Activated CD4-positive, CD25-positive, alpha-beta regulatory T cell treated with anti-CD3 and anti-CD28 coated beads, Interleukin-2, amount 50 U/mL, for 24 hours (primary cell): ENCODE measurements at places on chromosomes 5 and 9.

DNA sequence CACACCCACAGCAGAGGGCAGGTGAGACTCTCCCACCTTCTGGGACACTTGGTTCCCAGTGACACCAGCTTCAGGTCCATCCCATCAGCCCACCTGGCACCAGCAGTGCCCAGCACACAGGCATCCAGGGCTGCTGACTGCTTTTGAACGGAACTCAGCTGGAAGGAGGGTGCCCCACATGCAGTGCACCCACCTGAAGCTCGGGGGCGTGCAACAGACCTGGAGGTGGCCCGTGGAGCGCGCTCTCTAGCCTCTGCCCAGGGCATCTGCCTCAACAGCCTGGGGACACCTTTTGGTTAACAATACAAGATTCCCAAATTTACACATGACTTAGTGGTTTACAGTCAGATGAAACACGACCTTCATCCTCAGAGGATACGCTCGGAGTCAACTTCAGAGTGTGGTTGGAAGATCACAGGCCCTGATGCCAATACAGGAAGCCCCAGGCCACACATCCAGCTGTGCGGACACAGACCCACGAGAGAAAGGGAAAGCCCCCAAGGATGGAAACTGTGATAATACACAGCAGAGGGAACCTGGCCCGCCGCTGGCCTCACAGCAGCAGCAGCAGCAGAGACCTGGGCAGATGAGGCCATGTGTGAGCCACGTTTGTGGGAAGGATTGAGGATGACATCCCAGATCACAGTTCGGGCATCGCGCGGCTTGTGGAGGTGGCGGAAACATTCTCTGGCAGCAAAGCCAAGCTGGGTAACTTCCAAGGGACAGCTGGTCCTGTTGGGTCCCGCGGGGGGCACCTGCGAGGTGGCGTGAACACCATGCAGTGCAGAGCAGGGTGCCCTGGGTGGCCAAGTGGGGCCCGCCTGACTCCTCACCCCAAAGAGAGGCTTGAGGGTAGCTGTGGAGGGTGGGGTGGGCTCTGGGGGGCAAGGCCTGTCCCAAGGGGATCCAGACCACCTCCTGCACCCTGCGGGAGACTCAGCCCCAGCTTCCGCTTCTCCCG lies 64.0 kb downstream of the SECISBP2 start:
- ATAC-seq: peak; percentile 37

DNA sequence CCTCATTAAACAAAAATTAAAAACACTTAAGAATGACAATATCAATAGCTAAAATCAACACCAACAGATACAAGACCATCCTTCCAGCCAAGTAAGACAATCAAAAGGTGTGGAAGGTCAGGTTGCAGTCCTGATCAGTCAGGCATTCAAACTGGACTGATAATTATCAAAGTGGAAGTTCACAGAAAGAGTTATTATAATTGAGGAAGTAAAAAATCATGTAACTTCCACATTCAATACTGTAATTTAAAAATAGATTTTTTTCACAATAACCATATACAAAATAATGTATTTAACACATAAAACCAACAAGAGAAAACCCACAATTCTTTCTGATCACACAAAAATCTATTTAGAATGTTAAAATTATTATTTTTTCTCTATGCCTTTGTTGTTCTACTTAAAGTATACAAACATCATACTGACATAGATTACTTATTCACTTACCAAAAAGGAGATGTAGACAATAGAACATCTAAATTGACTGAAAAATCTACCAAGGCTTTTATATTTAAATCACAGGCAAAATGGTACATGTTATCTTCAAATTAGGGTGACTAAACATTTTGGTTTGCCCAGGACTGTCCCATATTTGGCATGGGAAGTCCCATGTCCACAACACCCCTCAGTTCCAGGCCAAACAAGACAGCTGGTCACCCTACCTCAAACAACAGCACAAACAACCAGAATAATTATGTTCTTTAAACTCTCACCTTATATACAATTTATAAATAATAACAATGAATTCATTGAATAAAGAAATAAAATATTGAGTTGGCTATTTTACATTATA lies 142.5 kb upstream of the SLC24A2 start:
- ATAC-seq: no peak

GRCh38 chr9:135617538-135617900 lies 21.8 kb downstream of the GLT6D1 start:
- no peak for ATAC-seq

GRCh38 chr9:84111726-84112125 lies 131.1 kb downstream of the RMI1 start:
- no peak for ATAC-seq

DNA sequence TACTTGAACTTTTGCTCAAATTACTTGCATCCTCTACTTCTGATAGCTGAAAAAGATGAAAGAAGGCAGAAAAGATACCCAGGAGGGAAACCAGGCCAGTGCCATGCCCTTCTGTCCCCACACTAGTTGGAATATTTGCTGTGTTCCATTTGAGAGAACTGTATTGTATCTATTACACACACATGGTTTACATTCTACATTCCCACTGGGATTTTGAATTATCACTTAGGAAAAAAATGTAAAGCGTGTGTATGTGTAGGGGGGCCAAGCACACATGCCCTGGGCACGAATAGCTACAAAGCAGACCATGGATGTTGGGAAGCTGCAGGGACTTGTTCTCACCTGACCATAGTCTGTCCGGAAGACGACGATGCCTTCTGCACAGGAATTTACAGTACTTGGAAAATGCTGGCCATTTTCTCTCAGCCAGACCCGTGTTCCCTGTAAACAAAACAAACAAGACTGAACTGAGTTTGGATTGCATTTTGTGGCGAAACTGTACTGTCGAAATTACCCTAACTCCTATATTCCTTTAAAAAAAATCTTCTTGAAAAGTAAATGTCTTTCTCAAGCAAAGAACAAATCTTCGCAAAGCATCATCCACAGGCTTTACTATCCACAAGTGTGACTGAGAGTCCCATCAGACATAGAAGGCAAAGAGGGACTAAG lies 58.7 kb downstream of the MYO10 start:
- ATAC-seq: no peak

DNA sequence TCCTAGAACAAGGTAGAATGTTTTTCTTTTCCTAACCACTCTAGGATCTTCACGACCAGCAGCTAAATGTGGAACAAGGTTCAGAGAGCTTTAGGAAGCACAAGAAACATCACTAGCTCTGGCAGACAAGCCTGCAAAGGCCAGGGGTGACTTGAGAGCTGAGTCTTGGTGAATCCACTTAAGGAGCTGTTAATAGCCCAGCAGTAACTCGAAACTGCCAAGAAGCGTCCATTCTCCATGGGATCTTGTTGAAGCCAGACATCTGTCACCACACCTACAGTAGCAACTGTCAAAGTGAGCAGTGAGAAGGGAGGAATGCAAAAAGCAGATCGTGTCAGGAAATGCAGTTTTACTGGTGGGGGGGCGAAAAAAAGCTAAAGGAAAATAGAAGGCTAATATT lies 87.2 kb downstream of the ATPSCKMT start:
- ATAC-seq: no peak

GRCh38 chr5:141709699-141710267 lies 27.8 kb upstream of the ARAP3 start:
- ATAC-seq: no peak

DNA sequence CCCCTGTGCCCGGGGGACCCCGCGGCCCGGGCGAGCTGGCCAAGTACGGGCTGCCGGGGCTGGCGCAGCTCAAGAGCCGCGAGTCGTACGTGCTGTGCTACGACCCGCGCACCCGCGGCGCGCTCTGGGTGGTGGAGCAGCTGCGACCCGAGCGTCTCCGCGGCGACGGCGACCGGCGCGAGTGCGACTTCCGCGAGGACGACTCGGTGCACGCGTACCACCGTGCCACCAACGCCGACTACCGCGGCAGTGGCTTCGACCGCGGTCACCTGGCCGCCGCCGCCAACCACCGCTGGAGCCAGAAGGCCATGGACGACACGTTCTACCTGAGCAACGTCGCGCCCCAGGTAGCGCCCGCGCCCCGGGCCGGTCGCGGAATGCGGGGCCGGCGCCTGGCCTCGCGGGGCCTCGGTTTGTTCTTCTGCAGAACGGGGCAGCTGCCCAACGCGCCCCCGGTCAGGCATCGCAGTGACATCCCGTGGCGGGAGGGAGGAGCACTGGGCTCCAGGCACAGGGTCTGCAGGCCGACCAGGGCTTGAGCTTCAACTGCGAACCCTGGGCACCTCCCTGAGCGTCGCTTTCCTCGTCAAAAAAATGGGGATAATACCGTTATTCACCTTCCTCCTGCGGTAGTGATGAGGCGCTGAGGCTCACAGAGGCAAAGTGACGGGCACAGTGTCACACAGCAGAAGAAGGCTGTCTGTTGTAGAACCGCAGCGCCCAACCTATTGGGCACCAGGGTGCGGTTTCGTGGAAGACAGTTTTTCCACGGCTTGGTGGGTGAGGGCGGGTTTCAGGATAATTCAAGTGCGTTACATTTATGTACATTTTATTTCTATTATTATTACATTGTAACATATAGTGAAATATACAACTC lies 777 bp downstream of the ENDOG start:
- ATAC-seq: peak; percentile 45

DNA sequence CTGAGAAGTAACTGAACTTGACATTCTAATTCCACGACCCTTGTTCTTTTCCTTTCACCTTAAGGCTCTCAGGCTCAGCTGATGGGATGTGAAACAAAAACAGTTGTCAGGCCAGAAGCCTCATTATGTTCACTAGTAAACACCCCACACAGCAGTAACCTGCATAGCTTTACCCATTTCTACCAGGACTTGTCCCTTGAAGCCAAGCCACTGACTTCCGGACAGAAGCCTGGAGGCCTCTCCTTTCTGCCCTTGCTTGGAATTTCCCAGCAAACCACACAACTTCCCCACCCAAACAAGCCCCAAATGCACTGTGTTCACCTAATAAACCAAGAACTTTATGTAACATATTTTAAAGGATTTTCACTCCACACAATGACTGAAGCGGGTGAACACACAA lies 19.6 kb downstream of the PRUNE2 start:
- no peak for ATAC-seq

DNA sequence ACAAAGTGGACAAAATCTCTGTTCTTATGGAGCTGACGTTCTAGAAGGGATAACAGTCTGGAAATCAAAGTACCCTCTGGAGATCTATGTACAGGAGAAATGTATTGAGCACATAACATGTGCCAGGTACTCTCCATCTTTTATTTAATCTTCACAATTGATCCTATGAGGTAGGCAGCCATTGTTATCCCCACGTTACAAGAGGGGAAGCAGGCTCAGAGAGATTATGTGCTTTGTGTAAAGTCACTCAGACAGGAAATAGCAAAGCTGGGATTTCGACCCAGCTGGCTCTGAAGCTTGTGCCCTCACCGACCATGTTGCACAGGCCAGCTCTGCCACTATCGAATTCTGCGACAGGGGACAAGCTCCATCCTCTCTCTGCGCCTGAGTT lies 21.5 kb downstream of the PDGFRB start:
- no peak for ATAC-seq

DNA sequence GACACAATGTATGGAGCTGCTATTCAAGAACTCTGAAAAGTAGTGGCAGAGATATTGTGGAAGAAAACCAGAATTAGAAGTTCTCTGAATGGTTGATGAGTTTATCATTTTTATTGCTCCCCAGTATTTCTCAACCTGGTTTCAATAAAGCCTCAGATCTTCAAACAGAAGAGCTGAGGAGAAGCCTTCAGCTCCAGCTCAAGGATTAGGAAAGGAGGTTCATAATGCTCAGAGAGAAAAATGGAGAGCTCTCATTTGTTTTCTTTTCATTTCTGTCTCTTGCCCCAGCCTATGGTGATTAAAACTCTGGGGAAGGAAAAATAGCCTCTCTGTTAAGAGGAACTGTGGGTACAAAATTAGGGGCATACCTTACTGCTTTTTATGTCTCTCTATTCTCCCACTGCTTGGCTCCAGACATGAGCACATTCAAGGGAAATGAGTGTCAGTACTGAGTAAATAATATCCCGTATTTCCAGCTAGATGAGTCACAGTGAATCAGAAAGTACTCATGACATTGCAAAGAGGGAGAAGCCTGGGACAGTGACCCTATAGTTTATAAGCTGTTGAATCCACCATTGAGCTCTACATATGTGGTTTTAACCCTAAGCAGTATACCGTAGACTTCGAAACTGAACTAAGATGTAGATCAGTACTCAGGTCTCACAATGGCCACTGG lies 138.1 kb downstream of the EMB start:
- ATAC-seq: no peak

DNA sequence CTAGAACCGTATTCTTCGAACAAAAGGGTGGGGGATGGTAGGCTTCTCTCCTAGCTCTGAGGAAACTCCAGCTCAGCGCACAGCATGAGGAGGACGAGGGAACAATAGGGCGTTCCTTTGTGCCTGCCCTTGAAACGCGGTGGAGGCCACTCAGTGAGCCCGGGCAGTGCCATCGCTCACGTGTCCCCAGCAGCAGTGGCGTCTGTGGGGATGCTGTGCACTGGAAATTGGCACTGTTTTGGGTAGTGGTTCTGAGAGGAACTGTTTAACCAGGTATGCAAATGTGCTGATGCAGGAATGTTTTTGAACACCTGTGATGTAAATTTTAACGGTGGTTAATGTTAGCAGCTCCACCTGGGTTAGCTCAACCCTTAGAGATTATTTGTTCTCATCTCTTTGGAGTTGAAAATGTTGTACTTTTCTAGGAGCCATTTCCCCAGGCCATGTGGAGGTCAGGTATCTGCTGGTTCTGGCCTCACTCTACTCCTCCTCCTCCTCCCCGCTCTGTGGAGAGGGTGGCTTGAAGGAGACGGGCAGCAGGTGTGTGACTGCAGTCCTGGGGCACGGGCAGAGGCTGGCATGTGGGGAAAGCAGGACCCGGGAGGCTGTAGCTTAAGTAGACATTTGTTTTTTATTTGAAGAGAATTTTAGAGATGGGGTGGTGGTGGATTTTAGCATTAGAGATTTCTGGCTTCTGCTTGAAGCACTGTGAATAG lies 48.3 kb downstream of the EHMT1 start:
- ATAC-seq: no peak

GRCh38 chr9:16704116-16705110 lies 166.1 kb downstream of the BNC2 start:
- no peak for ATAC-seq

DNA sequence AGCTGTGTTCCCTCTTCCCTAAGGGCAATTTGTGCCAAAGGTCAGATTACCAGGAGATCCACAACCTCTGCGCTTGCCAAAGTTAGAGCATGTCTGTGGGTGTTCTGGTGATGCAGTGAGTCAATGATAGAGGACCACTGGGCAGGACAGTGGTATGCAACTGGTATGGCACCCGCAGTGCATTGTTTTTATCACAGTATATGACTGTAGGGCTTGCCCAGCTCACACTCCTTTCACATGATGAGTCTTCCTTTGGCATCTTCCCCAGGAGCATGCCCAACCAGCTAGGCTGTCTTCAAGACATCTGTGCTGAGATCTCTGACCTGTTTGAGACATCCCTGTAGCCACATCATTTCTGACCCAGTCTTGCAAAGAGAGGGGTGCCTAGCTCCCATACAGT lies 1650.0 kb upstream of the CDH6 start:
- no peak for ATAC-seq

DNA sequence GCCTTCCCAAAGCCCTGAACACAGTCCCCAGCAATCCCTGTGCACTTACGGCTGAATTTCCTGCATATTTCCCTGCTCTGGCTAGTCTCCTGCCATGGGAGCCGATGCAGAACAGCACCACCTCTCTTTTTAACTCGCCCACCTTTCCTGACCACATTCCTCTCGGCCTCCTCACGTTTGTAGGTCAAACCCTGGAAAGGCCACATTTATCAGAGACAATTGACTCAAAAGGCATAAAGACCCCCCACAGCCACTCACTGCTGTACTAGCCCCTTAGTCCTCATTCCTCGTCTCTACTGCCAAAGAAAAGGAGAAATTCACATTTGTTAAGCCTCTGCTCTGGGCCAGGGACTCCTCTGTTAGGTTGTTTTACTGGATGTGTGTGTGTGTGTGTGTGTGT lies 43.6 kb downstream of the ENC1 start:
- no peak for ATAC-seq
